ENCODE measurements at places on chromosomes 1 and 21.

DNA sequence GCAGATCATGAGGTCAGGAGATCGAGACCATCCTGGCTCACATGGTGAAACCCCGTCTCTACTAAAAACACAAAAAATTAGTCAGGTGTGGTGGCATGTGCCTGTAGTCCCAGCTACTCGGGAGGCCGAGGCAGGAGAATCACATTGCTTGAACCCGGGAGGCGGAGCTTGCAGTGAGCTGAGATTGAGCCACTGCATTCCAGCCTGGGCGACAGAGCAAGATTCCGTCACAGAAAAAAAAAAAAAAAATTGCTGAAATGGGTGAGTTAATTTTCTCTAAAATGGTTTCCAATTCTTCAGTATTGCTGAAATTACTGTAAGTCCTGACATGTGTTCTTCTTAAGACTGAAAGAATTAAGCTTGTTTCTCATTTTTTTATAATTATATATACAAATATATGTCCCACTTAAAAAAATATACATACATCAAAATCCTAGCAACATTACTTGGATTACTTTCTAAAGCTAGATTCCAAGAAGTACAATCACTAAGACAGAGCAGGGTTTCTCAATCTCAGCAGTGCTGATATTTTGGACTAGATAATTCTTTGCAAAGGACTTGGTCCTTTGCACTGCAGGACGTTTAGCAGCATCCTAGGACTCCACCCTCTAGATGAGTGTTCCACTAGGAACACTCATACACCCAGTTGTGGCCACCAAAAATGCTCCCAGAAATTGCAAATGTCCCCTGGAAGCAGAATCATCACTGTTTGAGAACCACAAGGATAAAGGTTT, 24.8 kb downstream of the ZNHIT6 start:
- DNase-seq: no peak

- no peak for DNase-seq
Observed at GRCh38 chr1:202631076-202631923, 79.0 kb downstream of the SYT2 start.

- DNase-seq: no peak
Observed at GRCh38 chr1:93703643-93704042, 22.0 kb upstream of the BCAR3 start.

- DNase-seq: no peak
Observed at GRCh38 chr1:48054232-48054631, 57.0 kb upstream of the TRABD2B start.

DNA sequence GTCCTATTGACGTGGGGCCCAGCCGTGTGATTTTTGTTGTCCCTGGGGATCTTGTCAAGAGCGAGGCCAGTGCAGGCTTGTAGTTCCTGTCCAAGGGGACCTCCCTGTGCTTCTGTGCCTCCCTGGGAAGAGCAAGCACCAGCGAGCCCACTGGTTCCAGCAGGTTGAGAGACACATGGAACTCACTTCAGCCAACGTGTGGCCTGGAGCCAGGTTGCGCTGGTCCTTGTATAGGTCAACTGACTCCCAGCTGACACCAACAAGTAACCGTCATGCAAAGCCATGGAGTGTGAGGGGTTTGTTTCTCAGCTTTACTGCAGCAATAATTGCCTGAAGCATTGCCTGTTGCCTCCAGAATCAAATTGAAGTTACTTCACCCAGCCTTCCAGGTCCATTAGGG, 63.0 kb downstream of the DISP3 start:
- DNase-seq: no peak

- DNase-seq: no peak
Observed at GRCh38 chr1:38213646-38214434, 167.2 kb upstream of the POU3F1 start.

DNA sequence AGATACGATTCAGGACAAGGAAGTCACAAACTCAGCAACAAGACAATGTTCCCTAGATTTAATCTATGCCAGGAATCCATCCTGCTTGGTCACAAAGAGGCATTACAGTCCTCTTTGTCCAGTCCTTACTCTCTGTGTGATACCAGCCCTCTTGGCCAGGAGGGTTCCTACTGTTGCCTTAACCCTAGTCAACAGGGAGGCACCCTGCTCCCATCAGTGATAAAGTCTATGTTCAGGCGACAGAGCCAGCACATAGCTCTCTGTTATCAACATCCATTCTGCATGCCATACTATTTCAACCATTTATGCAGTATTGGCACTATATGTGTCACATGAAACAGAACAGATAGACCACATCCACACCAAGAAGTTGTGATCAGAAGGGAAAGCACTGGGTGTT, 4.4 kb upstream of the NPL start:
- DNase-seq: no peak

GRCh38 chr1:171739656-171740055, 2.2 kb downstream of the VAMP4 start:
- DNase-seq: no peak

DNA sequence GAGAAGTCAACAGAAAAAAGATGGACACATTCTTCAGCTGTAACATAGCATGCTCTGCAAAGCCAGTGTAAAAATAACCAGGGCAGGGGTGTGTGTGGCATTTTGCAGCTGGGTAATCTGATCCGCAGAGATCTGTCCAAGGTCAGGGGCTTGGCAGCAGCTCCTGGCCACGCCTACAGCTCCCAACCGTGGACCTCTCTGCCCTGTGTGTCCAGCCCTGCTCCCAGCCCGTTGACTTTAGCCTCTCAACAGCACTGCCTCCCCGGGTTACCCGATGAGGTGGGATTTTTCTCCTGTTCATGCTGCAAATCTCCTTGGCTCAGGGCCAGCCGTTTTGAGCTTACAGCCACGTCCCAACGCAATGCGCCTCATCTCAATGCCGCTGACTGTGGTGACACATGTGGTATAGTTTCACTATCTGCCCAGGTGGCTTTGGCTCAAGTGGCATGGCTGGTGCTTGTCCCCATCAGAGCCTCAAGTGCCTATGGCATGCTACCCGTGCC, 68.1 kb downstream of the VWA5B1 start:
- DNase-seq: no peak

Data from NCI-H1417 treated with DMSO at 0.1 percent for 48 hours (cell line).